ENCODE measurements at places on chromosomes 12 and 14.

- DNase-seq, result no peak
Observed at GRCh38 chr12:63457857-63458256, 210.4 kb downstream of the DPY19L2 start.

GRCh38 chr12:47950856-47951468, 12.4 kb upstream of the TMEM106C start:
- no peak for DNase-seq

DNA sequence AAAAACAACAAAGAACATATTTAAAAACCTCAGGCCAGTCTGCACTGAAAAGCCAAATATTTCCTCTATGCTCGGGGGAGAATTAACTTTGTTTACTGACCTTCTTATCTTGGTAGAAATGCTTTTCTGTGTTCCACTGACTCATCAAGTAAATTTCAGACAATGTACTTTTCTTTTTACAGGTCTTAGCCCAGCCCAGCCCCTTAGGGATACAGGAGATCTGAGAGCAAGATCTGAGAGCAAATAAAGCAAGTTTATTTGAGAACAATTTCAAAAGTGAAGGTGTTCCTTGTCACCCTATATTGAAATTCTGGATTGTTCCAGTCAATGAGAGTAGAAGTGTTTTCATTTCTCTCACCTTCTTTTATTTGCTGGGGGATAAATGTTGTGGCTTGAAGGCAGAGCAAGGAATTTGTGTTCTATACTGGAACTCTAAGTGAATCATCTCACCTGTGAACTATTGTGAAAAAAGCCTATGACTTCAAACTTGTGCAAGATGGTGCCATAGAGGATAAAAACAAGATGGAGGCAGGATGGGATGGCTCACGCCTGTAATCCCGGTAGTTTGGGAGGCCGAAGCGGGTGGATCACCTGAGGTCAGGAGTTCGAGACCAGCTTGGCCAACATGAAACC, 7.9 kb upstream of the GPRC5A start:
- no peak for DNase-seq

DNA sequence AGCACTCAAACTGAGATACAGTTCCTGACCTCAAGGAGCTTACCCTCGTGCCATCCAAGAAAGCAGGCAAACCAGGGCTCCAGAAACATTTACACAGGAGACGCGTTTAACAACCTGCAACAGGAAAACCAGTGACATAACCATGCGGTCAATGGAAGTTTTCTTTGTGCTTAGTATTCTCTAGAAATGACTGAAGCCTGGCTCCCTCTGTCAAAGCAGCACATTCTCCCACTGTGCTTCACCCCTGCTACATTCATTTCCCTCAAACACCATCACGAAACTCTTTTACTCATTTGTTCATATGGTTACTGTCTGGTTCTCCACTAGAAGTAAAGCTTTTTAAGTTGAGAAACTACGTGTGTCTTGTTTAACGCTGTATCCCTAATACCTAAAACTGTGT, 161.3 kb upstream of the CCND2 start:
- no peak for DNase-seq

GRCh38 chr12:122834921-122835749, at the start of gene HIP1R:
Gene HIP1R (plus strand): TSS chr12:122835457. CDS start chr12:122835551, 94 bp downstream.
- DNase-seq, result no peak

DNA sequence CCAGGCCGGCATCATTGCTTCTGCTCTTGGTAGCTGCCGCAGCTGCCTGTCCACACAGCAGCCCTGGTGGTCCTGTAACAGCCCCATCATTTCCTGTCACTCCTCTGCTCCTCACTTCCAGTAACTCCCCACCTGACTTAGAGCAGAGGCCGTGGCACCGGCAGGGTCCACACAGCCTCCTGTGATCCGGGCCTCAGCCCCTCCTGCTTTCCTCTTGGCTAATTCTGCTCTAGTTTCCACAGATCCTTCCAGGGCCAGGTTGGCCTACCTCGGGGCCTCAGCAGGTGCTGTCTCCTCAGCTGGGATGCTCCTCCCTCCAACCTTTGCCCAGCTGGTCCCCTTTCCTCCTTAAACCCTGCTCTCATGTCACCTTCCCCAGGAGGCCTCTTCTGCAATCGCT, 80.2 kb downstream of the FZD10 start:
- DNase-seq, result no peak

- DNase-seq, result no peak
Observed at GRCh38 chr14:99247772-99248171, 24.2 kb downstream of the BCL11B start.

DNA sequence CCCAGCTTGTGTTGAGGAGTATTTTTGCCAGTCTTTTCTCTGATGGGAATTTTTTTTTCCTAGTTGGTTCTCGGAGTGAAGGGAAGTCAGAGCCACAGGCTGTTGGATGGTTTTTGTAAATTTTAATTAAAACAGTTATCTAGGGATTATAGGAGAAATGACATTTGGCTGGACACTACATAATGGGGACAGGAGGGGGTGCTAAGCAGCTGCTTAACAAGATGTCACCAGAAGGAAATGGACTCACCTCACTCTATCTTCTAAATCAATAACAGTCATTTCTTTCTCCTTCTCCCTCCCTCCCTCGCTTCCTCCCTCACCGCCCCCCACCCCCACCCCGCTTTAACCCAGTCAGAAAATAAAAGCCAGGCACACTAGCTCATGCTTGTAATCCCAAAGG, 93.4 kb upstream of the TMEM233 start:
- DNase-seq, result no peak

- DNase-seq, result no peak
Observed at GRCh38 chr14:54348001-54348611, 48.7 kb upstream of the CDKN3 start.

DNA sequence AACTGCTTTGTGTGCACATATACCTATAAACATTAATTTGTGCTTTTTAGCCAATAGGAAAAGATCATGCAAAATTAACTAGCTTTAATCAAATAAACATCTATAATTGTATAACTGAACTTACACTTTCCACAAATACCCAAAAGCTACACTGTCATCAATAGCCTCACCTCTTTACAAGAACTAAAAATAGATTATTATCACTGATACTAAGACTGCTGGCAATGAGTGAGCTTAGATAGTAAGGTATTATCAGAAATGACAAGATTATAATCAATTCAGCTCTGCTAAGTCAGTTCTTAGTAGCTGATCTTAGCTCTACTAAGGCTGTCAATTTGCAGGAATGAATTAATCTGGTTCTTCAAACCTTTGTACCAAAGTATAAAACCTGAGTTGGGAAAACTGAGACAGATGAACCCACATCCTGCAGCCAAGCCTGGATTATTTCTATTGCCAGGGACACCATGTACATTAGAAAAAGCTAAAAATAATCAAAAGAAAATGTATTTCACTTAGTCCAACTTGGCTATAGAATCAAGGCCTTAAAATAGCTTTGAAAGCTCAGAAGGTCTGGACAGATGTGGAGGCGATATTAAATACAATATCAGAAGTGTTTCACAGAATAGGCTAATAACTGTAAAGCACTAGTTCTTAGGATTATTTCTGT, 5.2 kb downstream of the FKBP3 start:
- no peak for DNase-seq

GRCh38 chr12:26122681-26123481, 2.0 kb downstream of the BHLHE41 start:
- DNase-seq, result no peak

GRCh38 chr14:70888681-70889175, 18.5 kb upstream of the PCNX1 start:
- no peak for DNase-seq

DNA sequence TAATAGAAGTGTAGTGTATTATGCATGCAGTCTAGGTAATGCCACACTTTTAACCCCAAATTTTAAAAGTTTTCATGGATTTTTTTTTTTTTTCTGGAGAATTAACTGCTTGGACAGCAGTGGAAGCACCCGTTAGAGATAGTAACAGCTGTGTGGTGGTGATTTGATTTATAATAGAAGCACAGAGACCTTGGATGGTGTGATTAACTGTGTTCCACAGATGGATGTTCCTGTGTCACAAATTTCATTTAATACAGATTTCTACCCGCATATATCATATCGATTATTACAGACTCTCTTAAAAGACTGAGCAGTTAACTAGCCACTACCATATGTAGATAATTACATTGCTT, 47.0 kb downstream of the IFT81 start:
- no peak for DNase-seq

- no peak for DNase-seq
Observed at GRCh38 chr12:91819132-91819447, 326.6 kb downstream of the BTG1 start.

DNA sequence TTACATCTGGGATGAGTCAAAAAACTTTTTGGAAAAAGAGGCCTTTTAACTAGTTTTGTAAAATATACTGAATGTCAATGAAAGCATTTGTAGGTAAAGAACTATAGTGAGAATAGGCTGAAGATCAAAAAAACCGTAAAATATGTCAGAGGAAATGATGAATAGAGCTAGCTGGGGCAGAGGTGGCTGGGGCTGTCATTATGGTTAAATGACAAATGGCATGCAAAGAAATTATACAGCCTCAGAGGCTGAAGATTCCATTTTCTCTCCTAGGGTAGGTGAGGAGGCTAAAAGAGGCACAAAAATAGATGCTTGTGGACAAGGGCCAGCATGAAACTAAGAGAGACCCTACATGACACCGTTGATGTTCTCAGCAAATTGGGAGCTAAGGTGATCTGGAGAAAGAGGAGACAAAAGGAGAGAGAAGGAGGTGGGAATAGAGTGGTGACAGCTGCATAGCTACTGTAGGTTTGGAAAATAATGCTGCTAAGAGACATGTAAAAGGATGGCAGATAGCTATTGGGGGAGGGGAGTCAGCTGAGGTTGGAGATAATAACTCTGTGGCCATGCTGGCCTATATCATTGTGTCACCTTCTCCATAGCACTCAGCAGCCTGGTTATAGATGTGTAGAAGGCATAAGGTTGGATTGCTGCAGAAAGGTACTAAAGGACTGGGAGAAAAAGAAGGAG, 63.8 kb downstream of the ABCC9 start:
- no peak for DNase-seq
